ENCODE measurements at places on chromosomes 11 and 22.
A peak's percentile ranks its signal among the peaks of the same experiment; 100 is the strongest.

GRCh38 chr22:39316440-39317083, 2.9 kb downstream of the RPL3 start:
- DNase-seq = peak; percentile 72

- DNase-seq = no peak
Measured at GRCh38 chr11:67302571-67303131, 679 bp upstream of the SSH3 start.

DNA sequence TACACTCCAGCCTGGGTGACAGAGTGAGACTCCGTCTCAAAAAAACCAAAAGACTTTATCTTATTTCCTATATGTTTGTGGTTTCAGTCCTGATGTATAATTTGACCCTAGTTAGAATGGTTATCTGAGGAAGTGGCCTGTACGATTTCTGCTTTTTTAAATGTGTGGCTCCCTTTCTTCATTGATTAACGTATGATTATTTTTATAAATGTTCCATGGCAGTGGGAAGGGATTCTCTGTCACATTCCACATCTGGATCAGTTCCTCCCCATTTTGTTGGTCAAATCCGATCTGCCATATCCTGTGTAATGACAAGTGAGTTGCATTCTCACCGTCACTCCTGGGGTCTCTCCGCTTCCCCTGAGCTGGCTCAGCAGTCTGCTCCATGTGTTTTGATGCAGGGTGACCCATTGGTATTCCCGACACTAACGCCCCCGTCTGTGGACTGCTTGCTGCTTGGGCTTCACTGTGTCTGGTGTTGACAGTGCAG, 20.3 kb downstream of the NEAT1 start:
- DNase-seq = no peak

GRCh38 chr11:94769880-94770279, 1.7 kb downstream of the AMOTL1 start:
- DNase-seq = no peak

GRCh38 chr11:61507962-61508861, at the start of gene LRRC10B:
TSS of gene LRRC10B (plus strand) at chr11:61508749. CDS start at chr11:61508999, 250 bp downstream.
- peak; percentile 11 for DNase-seq

GRCh38 chr22:31912407-31912743, 32.0 kb upstream of the YWHAH start:
- no peak for DNase-seq

DNA sequence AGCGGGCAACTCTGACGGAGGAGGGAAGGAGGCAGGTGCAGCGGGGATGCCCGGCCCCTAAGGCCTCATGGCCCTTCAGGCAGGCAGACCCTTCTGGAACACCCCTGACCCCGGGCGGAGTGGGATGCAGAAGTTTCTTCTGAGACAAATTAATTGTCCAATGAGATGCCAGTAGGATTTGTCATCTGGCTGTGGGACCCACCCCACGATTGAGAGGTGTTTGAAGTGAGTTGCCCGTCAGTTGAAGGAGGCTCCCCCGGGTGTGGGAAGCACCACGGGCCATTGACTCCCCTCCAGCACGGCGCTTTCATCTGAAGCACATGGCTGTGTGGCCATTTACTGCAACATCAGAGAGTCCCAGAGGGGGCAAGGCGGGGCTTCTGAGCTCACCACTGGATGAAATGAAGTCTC, 527.8 kb downstream of the BRD1 start:
- no peak for DNase-seq

DNA sequence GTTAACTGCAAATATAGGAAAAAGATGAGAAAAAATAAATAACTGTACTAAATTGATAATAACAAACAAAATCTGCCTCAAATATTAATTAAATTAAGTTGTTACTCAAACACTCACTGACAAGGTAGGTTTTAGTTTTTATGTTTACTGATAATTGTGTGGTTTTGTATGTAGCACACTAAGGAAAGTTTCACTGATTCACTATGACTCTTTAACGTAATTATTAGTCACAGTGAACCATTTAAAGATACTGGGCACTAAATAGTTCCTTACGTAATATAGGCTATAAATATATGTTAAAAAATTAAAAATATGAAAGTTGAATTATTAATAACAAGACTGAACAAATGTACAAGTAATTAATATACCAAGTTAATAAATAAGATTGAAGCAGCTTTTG, 2330.0 kb upstream of the RAG2 start:
- no peak for DNase-seq

GRCh38 chr22:27240298-27241075, 561.1 kb downstream of the MN1 start:
- no peak for DNase-seq

DNA sequence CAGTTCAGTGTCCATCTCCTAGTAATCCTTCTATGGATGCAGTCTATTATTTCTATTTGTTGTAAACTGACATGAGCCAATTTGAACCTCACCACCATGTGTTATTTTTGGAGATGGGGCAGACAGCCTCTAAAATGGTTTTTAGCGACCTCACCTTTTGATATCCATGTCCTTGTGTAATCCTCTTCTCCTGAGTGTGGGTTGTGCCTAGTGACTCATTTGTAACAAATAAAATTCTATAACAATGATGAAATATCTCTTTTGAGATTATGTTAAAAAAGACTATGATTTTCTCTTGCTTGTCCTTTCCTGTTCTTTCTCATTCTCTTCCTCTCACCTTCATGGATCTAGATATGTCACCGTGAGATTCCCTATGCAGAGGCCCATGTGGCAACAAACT, 554.6 kb upstream of the ANO3 start:
- no peak for DNase-seq

- no peak for DNase-seq
Measured at GRCh38 chr11:45725776-45726492, 60.5 kb upstream of the CHST1 start.

DNA sequence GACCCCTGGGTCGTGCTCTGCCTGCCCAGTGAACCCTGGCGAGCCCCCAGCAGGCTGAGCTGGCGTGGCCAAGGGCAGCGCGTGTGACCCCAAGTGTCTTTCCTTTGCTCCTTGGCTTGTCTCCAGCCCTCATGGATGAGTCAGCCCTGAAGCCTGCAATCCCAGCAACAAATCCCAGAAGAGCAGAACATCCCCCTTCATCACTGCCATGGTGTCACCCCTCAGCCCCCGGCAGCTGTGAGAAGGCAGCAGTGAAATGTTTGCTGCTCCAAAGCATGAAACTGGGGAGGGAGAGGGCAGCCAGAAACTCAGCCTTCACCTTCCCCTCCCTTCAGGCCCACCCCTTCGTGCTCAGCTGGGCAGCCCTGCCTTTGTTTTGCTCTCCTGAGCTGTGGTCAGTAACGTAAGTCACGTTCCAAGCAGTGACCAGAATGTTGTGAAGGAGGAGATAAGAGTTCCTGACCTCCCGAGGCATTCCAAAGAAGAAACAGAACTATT, 29.8 kb downstream of the ADAMTS15 start:
- DNase-seq = no peak

- DNase-seq = no peak
Measured at GRCh38 chr11:108368134-108368533, 99.2 kb downstream of the C11orf65 start.

DNA sequence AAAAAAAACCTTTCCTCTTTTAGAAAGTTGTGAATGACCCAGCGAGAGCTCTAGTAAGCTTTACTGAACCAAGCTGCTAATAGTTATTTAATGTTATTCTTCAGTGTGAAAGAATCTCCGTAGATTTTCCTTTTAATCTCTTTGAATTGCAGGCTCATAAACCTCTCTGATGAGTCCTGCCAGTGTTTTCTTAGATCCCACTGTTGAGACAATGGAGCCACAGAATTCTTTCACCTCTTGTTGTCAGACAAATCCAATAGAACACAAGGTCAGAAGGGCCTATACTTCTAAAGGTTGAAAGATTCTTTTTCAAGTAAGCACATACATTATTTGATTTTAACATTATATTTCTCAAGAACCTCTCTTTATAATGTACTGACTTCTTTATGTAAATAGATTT, 52.2 kb downstream of the DNAJC24 start:
- DNase-seq = no peak

DNA sequence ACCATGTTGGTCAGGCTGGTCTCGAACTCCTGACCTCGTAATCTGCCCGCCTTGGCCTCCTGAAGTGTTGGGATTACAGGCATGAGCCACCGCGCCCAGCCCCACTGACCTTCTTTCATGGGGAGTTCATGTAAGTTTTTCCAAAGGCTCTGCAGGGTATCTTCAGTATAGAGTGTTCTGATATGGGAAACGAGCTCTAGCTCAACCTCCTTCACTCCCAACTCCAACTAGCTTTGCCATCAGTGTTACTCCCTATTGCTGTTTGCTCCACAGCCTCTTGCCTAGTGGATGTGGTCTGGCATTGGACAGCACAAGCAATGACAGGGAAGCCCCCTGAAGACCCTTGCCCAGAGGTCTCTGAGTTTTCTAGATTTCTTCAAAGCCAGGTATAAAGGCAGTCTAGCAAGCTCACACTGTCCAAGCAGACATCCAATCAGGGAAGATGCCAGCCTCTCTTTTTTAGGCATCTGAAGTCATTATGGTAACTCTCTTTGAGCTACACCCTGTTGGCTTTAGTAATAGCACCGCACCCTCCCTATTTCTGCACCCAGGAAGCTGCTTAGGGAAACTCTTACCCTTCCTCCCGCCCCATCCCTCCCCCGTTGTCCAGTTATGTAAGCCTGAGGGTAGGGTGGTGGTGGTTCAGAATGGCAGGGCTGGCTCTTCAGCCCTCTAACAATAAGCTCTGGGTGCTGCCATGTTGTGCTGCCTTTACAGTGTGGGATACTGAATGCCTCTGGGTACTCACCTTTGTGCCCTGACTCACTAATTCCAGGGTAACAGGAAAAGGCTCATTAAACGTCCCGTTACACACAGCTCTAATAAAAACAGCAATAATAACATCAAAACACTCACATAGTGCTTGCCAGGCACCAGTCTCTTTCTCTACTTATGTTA, 41.4 kb upstream of the CLDN5 start:
- DNase-seq = no peak

DNA sequence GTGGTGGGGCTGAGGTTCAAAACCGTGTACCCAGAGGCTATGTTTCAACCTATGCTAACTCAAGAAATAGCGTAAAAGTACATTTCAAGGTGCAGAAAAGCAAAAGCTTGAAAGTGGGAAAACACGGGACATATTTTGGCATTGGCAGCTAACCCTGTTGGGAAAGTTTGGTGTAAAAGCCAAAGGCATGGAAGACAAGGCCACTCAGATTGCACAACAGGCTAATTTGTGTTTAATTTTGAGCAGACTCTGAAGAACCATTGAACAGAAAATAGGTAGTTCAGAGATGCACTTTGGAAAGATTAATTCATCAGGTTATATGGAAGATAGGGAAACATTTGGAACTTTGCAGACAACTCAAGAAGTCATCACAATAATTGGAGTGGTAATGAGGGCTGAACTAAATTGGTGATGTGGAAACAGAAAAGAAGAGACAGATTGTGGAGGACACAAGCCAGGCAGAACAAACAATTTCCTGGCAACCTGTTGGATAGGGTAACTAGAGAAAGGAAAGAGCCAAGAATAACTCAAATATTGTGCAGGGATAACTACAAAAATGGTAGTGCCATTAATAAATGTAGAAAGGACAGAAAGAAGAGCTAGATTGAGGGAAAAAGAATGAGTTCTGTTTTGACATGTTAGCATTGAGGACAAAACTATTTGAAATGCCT, 140.5 kb upstream of the PGR start:
- no peak for DNase-seq

GRCh38 chr11:126355324-126355925, at the start of gene ST3GAL4:
TSS of gene ST3GAL4 (plus strand) at chr11:126355686. CDS start at chr11:126406156, 50,470 bp downstream.
- peak; percentile 70 for DNase-seq

DNA sequence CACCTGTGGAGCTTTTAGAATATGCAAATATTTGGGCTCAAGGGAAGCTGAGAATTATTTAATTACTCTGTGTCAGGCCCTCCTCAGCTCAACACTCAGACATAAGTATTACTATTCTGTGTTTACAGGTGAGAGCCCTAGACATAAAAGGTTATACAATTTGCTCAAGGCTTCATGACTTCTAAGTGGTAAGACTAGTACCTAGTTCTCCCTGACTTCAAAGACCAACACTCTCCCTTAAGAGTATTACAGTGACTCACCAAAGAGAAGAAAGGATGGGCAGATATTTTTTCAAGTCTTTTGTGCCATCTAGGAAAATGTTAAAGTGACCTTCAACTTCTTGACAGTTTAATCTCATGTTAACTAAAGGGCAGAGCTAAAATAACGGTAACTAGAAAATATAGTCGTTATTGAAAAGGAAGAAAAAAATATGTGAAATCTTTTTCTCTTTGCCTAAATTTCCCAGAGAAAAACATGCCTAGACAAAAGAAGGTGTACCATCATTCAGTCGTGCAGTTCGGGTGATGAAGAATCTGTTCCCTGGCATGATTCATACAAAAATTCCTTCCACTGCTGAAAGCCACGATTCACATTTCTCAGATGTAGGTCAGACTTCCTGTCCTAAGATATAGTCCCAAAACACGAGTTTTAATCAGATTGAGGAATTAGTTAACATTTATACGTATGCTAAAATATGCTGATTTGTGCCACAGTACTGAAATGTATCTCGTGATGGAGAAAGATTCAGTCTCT, 849.1 kb upstream of the API5 start:
- DNase-seq = no peak

GRCh38 chr22:21761086-21761485, 25.5 kb upstream of the YPEL1 start:
- DNase-seq = no peak

DNA sequence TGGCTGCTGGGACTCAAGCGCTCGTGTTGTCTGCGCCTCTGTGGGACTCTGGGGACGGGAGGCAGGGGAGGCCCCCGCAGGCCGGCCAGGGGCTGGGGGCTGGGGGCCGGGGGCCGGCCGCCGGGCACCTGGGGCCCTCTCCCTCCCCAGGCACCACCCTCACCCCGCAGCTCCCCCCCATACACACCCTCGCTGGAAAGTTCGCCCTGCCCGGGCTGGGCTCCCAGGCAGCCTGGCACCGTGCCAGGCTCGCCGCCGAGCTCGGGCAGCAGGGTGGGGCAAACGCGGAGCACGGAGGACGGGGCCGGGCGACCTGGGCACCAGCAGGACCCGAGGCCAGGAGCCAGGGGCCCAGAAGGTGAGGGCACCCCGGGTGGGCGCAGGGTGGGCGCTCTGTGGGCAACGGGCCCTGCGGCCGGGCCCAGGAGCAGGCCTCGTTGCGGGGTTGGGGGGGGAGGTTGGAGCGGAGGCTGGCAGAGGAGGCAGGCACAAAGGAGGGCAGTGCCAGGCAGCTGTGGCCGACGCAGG, 76.7 kb upstream of the WNT7B start:
- DNase-seq = no peak

DNA sequence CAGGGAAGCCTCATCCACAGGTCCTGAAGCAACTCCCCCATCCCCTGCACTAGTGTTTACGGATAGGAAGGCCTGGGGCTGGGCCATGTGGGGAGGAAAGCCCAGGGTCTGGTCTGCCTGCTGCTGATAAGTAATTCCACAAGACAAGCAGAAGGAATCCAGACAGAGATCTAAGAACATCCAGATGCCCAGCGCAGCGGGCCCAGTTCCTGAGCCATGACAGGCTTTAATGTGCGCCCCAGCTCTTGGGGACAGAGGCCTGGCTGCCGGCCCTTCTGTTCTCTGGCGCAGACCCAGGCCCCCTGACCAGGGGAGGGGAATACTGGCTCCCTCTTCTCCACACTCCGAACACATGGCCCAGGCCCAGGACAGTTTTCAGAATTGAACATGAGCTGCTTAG, 28.8 kb upstream of the ETS1 start:
- DNase-seq = no peak
